ENCODE measurements at places on chromosomes 5 and 9.

- DNase-seq: peak; percentile 55
Measured at GRCh38 chr9:123102375-123103113, 69.1 kb downstream of the GPR21 start.

- no peak for DNase-seq
Measured at GRCh38 chr5:149278451-149279210, 7.0 kb downstream of the AFAP1L1 start.

DNA sequence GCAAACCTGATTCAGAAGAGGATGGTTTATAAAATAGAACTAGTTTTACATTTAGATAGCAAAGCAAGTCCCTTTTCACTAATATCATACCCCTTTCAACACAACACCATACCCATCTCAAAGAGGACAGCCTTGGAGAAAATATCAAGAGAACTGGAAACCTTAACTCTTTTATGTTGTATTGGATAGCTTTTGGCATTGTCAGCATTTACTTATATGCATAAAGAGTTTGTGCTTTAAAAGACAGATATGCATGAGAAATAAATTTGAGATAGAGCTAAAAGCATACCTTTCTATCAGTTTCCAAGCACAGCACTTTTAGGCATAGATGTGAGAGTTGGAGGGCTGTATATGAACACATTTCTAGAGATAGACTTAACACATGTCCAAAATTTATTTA is 799.3 kb upstream of the ACO1 start:
- DNase-seq: no peak

DNA sequence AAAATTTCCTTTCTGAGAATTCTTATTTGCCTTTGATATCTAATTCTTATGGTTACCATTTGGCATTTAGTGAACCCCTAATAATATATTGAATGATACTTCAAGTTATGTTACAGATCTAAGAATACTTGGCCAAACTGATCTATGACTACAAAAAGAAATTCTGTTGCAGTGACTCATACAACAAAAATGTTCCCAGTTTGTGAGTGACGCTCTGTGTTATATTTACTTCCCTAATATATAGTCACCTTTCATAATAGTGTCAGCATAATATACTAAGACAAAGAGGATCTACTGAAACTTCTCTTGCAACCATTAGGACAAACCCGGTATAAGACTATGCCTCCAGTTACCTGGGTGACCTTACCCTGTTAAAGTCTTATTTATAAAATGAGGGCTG is 216.9 kb upstream of the TLX3 start:
- DNase-seq: peak; percentile 40

GRCh38 chr9:26863074-26863473 is 29.5 kb downstream of the CAAP1 start:
- peak; percentile 7 for DNase-seq

DNA sequence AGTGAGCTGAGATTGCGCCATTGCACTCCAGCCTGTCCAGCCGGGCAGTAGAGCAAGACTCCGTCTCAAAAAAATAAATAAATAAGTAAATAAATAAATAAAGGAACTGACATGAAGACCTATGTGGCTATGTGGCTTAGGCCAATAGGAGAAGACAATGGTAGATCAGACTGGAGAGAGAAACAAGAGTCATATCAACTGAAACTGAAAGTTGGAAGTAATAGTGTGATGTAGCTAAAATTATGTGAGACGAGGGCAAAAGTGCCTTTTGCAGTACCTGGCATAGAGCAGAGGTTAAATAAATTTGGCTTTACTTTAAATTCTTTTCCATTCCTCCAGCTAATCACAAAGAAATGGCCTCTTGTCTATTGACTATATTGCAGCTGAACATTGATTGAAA is 7.3 kb downstream of the FBP2 start:
- no peak for DNase-seq

- DNase-seq: peak; percentile 39
Measured at GRCh38 chr5:68344447-68345111, 129.0 kb downstream of the PIK3R1 start.

DNA sequence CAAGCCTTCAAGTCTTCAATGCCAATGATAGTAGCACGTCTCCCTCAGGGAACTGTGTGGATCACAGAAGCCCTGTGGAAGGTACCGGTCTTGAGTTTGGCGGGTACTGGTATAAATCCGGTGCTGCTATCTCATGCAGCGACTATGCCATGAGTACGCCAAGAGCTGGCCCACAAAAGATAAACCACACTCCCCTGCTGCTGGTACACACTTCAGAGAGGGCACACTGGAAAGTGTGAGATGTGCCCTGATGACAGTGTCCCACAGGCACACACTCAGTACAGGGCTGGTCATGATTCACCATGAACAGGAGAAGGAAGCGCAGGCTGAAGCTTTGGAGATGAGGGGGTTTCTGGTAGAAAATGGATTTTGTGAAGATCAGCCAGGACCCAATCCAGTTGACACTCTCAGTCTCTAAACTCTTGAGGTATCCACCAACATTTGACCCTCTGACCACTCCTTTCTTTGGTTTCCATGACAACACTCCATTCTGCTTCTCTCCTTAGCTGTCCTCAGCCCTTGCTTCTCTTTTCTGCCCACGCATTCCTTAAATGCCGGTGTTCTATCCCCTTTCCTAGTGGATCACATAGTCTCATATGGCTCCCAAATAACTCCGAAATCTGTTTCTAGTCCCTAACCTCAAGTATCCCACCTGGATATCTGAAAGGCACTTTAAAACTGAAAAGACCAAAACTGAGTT is 5.1 kb downstream of the AMACR start:
- no peak for DNase-seq
